NCI-H1436 treated with DMSO at 0.1 percent for 48 hours (cell line): ENCODE measurements at places on chromosomes 1 and 21.
A peak's percentile ranks its signal among the peaks of the same experiment; 100 is the strongest.

DNA sequence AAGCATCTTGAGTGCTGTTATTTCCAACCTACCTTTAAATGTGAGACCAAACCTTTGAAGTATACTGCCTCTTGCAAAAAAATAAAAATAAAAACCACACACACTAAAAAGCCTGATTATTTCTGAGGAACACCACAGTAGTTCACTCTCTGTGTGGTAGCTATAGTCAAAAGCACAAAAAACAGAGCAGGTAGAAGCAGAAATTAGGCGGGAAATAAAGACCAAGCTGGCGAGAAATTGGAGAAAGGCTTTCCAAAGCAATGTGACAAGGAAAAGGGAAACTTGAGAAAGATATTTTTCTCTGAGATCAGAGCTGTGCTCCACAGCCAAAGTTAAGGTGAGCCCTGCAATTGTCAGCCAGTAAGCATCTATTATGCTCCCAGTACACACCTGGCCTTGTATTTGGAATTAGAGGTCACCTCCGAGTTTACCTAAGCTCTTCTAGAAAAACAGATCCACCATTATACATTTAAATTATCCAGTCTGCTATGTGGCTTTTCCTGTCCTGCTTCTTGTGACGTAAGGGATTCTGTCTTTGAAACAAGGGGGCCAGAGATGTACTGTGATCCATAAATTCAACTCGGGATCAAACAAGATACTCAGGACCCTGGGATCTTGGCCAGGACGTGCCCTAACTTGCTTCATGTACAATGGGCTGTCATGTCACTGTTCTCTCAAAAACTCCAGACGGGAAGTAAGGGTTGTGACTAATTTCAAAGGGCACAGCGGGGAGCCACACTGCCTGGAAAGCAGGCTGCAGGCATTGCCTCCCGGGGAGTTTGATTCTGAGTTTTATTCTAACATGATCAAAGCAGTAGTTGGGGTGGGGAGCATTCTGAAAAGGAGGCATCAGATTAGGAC is 39.8 kb upstream of the RAB4A start:
- DNase-seq, result no peak

DNA sequence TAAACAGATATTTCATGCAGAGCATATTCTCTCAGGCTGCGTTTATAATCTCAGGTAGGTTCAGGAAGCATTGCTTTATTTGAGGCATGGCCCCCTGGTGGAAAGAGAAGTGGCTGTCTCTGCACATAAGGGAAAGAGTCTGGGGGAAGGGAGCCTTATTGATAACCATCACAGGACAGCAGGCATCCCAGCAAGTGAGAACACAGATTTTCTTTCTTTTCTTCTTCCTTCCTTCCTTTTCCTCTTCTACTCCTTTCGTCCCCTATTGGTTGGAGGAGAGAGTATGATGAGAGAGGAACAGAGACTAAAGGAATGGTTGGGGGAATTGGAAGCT is 21.9 kb downstream of the TSNAX start:
- DNase-seq, result no peak

DNA sequence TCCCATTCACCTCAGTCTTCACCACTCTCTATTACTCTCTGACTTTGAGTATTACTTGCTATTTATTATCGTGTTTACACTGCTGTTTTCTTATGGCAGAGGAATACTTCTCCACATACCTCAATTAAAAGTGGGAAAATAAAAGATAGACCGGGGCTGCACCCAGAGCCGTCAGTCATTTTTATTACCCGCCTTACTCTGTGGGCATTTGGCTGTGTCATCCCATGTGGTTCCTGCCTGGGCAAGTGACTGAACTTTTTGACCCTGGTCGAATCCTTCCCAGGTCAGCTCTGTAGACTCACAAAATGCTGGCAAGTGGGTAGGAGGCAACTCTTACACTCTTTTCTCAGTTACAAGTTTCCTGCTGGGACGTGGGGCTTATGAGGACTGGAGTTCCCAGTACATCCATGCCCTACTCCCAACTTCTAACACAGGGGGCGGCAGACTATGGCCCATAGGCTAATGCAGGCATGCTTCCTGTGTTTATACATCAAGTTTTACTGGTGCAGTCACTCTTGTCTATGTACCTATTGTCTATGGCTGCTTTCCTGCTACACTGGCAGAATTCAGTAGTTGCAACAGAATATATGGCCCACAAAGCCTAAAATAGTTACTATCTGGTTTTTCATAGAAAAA is 69.5 kb upstream of the KCND3 start:
- DNase-seq, result no peak

DNA sequence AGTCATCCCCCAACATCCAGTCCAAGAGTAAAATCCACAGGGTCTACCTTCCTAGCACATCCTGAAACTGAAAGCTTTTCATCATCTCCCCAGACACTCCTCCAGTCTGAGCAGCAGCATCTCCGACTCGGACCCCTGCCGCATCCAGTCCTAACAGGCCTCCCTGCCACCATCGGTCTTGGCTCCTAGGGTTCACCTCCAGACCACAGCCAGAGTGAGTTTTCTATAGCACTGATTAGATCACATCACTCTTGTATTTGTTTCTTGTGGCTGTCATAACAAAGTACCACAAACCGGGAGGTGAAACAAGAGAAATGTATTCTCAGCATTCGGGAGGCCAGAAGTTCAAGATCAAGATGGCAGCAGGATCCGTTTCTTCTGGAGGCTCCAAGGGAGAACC is 187.8 kb downstream of the TOMM20 start:
- DNase-seq, result no peak

DNA sequence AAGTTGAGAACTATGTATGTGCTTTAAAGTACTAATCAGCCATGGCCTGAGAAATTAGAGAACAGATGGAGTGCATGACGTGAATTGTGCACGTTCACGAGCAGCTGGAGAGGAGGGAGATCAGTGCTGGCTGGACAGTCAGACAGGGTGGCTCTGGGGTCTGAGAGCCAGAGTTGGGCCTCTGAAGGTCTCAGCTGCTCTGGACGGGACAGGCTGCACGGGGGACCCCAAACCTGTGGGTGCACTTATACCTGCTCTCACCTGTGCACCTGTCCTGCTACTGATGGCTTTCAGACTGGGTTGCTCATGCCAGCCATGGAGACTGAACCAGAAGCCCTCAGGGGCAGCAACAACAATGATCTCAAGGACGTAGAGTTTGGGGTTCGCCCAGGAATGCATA is 43.5 kb downstream of the UMODL1 start:
- DNase-seq, result no peak

DNA sequence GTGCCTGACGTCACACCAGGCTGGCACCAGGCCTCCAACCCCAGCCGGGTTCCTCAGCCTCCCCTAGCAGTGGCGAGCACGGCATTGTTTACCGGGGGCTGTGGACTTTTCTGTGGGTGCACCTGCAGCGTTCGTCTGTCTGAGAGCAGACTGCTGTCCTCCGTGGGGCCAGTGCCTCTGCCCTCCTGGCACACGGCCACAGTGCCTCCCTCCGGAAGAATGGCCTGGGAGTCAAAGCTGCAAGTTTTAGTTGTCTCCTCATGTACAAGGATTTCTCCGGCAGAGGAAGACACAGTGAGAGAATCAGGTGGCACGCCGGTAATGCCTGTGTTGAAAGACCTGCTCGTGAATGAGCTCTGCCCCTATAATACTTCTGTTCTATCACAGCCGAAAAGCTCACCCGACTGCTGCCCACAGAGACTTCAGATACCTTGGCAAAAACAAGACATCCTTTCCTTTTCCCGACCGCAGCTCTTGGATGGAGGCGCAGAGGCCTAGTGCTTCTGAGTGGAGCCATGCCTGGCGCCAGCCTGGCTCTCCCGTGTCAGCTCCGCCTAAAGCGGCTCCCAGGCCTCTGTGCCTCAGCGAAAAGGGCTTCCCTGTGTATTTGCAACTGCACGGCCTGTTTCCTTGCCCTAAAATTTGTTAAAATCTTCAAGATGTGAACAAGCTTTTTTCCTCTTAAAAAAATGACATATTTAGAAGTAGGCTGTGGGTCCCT is 71.4 kb downstream of the AGPAT3 start:
- DNase-seq, result no peak

DNA sequence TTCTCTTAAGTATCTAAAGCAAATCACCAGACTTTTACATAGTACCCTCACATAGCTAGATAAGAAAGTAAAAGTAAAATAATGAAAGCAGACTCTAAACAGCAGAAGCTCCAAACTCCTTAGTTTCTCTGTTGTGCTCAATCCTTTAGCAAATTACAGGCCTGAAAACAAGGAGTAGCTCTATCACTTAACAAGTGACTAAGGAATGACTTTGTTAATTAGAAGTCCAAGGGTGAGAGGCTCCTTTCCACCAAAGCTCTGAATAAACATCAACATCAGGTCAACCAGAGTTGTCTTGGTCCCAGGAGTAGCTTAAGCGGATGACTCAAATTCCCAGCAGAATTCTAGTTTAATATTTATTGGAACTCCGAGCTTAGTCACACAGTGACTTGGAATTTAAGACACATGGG is 5.9 kb downstream of the NRIP1 start:
- DNase-seq, result no peak

DNA sequence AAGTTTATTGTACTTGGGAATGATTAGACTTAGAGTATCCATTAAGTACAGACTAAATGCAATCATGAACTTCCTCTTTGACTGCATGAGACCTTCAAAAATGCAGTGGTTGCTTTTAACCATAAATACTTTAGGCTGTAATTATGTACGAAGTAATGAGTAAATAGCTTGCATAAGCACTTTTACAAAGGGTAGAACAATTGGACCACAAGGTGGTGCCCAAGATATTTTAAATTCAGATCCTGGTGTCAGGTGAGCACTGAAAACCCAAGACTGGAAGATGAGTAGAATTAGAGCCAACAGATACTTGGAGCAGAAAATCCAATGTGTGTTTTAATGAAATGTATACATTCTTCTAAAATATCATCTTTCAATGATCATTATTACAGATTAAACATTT is 43.4 kb upstream of the RHOU start:
- DNase-seq, result peak; percentile 66

DNA sequence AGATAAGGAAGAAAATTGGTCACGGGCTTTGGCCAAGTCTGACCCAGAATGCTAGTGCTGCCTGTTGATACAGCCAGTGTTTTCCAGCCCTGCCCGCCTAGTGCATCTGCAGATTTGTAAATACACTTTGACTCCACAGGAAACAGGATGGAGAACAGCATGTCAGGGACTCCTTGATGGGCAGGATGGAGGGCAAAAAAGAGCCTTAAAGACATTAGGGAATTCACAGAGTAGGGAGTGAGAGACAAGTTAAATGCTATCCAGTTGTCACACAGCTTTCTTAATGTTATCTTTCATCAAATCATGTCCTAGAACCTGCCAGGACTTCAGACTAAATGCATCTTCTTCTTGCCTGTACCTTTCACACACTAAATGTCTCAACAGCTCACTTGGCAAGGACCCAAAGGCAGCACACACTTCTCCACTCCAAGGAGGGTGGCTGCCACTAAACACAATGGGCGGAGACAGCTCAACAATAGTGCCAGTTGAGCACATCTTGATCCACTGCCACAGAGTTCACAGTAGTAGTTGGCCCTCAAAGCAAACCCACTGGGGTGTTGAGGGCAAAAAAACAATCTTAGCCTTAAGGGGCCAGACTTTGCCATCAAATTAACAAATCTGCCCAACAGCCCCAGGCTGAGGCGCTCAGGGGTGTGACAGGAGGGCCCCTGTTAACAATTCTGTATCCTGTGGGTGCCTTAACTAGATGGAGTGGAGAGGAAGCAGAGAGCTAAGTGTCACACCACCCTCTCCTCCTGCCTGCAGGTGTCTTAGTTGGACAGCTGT is 2.7 kb downstream of the HIVEP3 start:
- no peak for DNase-seq

DNA sequence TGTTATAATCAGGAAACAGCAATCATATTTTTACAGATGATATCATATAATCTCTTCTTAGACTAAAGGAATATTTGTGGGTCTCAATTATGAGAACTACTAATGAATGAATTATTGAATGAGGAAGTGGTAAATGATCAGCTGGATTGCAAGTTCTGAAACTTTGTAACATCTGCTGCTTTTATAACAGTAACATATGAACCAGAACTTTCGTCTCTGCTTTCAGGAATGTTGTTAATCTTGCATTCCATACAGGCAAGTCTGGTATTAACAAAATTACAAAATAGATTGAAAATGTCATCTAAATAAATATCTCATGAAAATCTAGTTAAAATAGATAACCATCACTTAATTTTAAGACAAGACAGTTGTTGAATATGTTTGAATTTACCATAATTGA is 110.5 kb upstream of the COL11A1 start:
- DNase-seq, result no peak

DNA sequence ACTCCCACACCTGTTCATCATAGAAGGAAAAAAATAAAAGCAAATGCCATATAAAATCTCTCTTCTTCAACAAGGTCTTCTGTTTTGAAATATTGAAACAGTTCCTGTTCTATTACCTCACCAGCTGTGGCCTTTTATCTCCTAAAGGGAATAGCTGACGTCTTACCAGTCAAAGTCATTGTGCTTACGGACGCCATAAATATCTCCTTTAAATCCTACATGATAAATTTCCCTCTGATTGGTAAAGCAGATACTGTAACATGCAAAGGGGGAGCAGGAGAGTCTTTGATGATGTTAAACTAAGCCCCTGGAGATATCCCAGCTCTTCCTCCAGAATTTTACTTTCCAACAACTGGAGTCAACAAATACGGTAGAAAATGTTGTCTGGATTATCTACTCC is 168.4 kb downstream of the ZC3H11B start:
- no peak for DNase-seq

- no peak for DNase-seq
Observed at GRCh38 chr1:1230656-1231399, 973 bp downstream of the SDF4 start.

- DNase-seq, result no peak
Observed at GRCh38 chr1:209443361-209443931, 140.1 kb upstream of the CAMK1G start.

DNA sequence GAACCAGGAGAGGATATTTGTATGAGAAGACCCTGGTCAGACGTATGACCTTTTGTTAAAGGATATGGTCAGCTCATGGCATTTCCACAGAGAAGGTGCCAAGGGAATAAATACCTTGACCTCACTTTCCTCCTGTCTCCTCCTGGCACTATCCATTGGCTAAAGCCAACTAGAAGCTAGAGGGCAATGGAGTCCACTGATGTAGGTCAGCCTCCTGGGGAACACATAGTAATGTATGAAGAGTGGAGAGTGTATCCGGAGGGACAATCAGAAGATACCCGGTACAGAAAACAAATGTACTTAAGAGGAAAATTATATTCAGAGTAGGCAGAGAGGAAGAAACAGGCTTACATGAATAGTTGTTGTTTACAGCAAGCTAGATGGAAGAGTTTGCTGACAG is 698 bp upstream of the NTMT2 start:
- DNase-seq, result no peak

DNA sequence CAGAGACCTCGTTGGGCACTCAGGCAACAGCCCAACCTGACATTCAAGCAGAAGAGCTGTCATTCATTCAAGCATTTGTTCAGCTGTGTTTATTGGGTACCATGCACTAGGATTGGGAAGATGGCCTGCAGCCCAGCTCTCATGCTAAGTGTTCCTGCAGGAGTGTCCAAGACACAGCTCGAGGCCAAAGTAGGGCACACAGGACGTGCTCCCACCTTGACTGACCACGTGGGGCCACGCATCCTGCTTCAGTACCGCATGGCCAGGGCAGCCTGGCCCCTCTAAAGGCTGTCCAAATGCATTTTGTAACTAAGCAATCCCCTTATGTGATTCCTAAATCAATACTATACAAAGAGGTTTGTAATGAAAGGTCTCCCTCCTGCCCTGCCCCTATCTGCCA is 9.7 kb downstream of the PYCR2 start:
- DNase-seq, result no peak

- DNase-seq, result no peak
Observed at GRCh38 chr1:114671011-114671938, 1.4 kb upstream of the DENND2C start.
